ENCODE measurements at places on chromosomes 13 and 19.

DNA sequence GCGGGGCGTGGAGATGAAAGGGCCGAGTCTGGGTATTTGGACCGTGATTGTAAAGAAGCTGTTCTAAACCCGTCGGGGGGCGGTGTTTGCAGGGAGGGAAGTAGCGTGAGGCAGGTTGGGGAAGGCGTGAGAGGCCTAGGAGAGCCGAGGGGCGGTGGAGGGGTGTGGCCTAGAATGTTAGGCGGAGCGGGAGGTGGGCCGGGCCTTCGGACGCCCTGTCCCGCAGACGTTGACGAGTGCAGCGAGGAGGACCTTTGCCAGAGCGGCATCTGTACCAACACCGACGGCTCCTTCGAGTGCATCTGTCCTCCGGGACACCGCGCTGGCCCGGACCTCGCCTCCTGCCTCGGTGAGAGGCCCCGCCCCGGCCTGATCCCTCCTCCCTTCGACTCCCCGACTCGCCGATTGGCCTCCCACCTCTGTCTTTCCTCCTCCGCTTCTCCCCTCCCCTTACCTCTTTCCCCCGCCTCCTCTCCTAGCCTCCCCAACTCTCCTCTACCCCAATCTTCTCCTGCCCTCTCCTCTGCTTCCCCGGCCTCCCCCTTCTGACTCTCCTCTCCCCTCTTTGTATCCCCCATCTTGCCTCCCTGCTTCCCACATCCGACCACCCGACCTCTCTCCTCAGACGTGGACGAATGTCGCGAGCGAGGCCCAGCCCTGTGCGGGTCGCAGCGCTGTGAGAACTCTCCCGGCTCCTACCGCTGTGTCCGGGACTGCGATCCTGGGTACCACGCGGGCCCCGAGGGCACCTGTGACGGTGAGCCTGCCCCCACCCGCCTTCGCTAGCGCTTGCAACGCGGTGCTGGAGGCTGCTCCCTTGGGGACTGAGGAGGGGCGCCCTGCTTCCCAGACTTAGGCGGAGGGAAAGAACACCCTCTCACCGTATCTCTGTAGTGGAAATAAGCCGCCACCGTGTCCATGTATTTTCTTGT is 12.8 kb downstream of the LTBP4 start:
- no peak for DNase-seq

GRCh38 chr19:48398375-48399235 is 5.1 kb downstream of the GRIN2D start:
- no peak for DNase-seq

DNA sequence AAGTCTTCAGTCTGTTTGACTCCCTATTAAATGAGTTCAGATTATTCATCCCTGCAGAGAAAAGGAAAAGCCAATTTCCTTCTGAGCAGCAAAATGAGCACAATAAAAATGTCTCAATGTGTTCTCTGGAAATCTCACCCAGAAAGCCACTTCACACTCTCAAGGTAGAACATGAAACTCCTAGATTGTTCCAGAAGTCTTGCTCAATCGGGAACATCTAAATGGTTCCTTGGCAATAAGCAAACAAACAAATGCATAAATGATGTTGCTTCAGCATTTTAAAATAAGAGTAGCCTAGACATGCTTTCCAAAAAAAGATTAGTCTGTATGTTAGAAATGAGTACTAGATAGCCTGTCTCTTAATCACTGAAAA is 59.7 kb upstream of the TNFRSF19 start:
- no peak for DNase-seq

- DNase-seq, result no peak
Observed at GRCh38 chr13:74070065-74070464, 64.1 kb downstream of the KLF12 start.

DNA sequence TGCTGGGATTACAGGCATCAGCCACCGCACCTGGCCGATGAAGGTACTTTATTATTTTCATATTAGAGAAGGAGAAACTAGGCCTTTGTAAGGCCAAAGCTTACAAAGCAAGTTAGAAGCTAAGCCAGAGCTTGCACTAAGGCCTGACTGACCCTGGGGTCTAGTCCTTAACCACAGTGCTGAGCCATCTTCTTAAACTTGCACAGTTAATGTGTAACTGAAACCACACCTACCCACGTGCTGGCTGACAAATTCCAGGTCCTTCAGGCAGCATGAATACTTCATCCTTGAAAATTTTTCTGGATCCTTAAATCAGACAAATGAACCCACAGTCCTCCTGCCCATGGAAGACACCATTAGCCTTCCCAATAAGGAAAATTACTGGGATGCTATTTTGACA is 880.6 kb downstream of the UQCRFS1 start:
- no peak for DNase-seq

DNA sequence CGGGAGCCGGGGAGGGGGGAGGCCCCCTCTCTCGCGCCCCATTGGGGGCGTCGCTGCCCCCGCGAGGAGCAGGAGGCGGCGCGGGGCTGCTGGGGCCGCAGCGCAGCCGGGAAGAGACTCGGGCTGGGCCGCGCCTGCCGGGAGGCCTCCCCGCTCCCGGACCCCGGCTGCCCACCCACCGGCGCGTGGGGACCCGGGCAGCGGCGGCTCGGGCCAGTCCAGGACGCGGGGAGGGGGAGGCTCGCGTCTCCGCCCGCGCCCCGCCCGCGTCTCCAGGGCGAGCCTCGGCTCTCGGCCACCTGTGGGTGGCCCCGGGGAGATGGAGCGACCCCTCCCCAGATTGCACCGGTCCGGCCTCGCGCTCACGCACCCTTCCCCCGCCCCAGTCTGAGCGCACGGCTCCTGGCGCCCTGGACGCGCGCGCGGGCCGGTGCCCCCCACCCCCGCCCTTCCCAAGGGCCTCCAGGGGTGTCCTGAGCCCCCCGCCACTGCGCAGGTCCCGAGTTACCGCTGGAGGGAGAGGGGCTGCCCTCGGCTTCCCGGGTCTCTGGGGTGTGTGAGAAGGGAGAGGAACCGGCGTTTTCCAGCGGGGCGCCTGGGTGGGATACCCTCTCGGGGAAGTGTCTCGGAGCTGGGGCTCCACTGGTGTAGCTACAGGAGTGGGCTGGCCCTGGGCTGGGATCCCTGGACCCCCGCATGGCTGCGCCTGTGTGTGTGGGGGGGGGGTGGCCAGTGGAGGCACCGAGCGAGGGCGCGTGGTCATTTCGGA is 645 bp downstream of the PALM start:
- DNase-seq, result no peak

- DNase-seq, result no peak
Observed at GRCh38 chr19:19039901-19040300, 6.5 kb downstream of the ARMC6 start.

GRCh38 chr13:113636266-113636963 is 21.6 kb downstream of the ATP4B start:
- no peak for DNase-seq

GRCh38 chr19:48506138-48506733 is 5.4 kb downstream of the LMTK3 start:
- DNase-seq, result no peak

DNA sequence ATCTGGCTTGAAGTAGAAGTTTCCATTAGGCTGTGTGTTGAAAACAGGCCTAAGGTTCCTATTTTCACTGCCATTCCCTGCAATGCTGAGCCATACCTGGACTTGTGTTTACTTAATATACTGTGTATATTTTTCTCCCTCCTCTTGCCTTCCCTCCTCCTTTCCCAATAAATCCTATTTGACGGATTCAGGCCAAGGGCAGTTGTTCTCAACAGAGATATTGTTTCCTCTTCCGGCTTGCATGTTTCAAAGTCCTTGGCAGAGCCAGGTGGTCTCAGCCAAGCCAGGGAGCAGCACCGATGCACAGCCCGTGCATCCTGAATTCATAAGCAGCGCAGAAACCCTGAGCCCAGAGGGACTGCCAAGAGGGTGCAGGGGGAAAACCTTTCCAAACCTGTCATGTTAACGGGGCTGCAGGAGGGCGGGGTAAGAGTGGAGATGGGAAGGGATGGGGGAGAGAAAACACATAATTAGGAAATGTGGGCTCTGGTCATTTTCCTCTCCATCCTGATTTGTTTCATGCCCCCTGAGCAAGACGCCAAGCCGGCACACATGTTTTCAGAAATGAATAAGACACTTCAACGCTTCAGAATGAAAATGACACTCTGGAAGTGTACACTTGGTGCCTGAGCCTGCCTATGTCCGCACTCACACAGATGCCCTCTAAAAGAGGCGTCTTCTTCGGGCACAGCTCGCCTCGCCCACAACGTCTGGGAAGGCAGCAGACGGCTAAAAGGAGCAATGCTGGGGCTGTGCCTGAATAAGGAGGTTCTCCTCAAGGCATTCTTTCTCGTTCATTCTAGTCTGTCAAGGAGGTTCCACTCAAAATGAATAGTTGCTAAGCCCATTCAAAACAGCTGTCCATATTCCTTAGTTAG is 149.3 kb upstream of the UBL3 start:
- DNase-seq, result no peak

- DNase-seq, result no peak
Observed at GRCh38 chr19:10008184-10008765, 2.0 kb downstream of the COL5A3 start.

GRCh38 chr13:29959603-29960002 is 109.2 kb upstream of the UBL3 start:
- DNase-seq, result no peak
